ENCODE measurements at places on chromosomes 16 and 17. TPM values are rescaled to one million over a fixed set of nuclear protein-coding genes. Genes with fewer than 3 reads are reported as not detected.

DNA sequence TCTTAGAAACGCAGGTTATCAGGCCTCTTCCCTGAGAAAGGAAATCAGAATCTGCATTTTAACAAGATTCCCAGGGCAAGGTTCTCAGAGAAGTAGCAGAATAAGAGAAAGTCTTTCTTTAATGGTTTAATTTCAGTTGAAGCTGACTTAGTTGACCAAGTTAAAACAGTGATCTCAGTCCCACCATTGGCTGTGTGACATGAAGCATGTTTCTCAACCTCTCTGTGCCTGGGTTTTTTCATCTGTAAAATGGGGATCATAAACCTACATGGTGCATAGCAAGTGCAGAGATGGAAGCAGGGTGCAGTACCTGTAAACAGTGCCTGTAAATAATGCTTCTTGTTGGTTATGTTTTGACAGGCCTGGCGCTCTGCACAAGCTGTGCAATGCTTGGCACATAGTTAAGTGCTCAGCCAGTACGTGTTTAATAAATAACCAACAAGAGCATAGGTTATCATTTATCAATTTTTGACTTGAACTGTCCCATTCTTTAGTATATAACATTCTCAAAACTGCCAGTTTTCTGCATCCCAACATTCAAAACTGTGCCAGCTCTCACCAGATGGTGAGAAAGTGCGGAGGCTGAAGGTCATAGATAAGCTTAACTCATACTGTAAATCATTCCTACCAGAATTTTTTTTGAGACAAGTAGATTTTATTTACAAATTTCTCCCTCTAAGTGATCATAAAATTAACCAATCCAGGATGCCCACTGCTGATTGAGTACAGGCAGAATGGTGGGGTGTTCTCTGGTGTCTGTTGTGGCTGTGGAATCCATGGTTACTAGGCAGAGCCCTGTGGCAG lies 6.9 kb downstream of the C17orf67 start:
- DNase-seq = peak; percentile 40

GRCh38 chr17:58189436-58190146 lies 2.9 kb upstream of the EPX start:
- no peak for DNase-seq

- DNase-seq = no peak
These were observed 80.9 kb upstream of the CBX4 start for GRCh38 chr17:79919862-79920720.

DNA sequence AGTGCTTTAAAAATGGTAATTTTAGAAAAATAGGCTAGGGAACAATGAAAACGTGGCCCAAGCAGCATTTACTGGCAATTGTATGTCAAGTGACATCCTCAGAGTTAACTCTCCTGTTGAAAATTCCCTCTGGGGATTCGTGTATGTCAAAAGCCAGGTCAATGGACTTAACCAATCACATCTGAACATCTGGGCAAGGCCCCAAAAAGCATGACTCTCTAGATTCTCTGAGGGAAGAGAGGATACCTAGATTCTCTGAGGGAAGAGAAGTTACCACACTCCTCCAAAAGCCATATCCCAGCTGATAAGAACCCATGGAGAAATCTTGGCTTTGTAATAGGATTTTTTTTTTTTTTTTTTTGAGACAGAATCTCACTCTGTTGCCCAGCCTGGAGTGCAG lies 23.5 kb downstream of the NFE2L1 start:
- DNase-seq = no peak

DNA sequence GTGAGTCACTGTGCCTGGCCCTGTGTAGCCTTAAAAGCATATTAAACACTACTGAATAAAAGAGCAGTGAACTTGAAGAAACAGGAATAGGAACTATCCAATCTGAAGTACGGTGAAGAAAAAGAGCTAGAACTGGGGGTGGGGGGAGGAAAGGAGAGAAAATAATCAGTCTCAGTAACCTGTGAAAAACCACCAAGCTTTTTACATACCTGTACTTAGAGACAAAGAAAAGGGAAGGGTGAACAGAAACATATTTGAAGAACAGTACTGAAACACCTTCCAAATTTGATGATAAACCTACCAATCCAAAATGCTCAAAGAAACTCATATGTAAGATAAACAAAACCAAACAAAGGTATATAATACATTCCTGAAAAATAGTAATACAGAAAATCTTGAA lies 77.5 kb downstream of the USP32 start:
- DNase-seq = no peak

DNA sequence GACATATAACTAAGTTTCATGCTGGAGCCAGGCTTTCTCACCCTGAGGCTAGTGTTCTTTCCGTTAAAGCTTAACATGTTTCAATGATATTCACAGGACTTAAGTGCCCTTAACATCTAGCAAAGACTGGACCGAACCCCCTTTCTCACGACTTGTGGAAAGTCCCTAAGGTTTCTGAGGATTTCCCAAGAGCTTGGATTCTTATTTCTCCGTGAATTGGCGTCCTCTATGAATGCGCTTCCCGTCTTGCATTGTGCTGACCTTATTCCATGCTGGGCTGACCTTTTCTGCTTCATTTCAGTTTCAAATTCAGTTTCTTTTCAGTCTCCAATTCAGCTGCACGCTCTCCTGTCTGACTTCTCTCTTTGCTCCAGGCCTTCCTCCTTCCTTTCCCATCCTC lies 206.4 kb downstream of the HS3ST3A1 start:
- no peak for DNase-seq

DNA sequence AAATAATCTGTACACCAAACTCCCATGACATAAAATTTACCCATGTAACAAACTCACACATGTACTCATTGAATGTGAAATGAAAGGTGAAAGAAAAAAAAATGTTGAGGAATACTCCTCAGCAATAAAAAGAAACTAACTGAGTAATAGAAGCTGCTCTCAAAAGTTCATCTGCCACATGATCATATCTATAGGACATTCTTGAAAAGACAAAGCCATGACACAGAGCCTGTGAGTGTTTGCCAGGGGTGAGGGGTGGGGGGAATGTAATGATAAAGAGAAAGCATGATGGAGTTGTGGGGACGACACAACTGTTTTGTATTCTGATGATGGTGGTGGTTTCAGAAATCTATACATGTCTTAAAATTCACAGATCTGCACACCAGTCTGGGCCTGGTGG lies 52.2 kb upstream of the TMC5 start:
- no peak for DNase-seq

DNA sequence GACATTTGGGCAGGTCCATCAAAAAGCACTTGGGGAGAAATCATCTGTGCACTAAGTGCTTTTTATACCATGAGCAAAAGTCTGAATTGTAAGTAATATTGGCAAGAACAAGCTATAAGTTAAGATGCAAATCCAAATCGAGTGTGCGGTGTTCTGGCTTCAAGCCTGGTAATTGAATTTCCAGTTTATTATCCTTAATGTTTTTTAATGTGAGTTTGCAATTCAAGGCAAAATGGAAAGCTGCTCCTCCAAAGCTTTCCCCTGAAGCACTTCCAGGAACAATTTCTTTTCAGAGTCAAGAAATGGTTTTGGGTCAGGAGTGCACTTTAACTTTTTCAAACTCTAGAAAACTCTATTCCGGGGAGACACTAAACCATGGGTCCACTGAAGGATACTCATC lies 445.7 kb downstream of the TOX3 start:
- DNase-seq = no peak

DNA sequence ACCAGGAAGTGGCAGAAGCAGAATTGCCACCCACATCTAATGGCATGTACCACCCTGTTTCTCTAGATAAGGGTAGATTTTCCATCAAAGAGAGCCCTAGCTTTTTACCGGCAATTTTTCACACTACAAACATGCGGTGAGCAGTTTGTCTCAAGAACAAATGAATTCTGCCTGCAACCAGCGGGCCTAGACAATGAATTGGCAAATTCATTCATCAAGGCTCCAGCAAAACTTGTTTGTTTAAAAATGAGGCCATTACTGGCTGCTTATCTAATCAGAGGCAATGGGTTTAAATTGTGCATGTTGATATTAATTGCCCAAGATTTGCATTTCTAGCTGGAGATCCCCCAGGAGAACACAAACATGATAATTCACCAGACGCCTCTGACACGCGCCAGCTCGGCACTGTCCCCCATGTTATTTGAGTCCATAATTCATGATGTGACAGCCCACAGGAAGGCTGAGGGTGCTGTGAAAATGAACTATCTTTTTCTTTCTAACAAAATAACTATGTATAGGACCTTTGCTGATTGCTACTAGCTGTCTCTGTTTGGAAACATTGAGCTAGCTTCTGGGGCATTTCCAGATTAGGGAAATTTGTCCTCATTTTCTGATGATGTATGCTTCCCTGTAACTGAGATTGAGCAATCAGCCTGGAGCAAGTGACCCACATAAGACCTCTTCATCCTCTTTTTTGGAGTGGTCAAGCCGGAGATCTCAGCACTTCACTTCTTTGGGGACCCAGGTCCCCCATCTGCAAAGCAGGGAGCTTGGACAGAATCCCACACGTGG lies 80.8 kb downstream of the CNGB1 start:
- DNase-seq = no peak

DNA sequence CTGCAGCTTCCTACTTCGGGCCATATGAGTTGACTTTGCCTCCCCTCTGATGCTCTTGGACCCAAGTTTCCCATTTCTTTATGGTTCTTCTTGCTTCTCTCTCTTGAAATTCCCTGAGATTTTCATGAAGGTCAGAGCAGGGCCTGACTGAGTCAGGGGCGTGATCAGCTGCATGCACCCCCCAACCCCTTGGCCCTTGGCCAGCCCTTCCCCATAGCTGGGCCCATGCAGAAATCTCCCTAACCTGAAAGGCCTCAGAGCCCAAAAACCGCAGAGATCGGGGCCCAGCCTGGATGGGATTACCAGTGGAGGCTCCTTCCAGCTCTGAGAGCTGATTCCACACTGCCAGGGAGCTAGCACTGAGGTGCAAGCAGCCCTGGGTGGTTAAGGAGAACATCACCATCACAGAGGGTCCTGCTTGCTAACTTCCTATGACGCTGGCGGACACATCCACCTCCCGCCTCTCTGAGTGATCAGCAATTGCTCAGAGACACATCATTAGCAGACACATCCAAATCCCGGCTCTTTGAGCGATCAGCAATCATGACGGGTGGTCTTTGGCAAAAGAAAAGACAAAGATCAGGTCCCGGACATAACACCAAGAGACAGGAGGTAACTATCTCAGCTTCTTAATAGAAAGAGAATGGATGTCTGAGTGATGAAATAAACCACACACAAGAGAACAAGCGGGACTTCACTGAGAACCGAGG lies 161.5 kb downstream of the C16orf78 start:
- DNase-seq = no peak

DNA sequence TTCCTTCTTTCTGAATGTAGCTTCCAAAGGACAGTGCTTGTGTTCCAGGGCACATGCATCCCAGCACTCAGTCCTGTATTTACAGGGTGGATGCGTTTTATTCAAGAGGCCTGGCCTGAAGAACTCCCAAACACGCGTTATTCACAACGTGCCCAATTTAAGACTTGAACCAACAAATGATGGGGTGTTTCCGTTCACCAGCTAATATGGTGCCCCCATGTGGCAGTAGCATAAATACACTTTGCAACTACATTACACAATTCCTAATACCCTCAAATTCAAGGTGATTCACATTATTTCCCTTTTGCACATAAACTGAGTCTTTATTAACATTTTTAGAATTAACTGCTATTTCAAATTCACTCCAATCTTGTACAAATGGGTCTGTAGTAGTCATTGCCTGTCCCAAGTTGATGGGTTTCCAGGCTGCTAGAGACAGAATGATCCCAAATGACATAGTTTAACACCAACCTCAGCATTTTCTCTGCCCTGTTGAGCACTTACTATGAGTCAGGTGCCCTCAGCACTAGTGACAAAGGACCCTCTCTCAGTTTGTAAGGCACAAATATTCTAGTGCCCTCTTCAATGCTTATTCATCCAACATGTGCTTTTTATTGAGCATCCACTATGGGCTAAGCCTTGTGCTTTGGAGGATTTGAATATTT lies 26.9 kb downstream of the HSD17B2 start:
- peak; percentile 64 for DNase-seq

DNA sequence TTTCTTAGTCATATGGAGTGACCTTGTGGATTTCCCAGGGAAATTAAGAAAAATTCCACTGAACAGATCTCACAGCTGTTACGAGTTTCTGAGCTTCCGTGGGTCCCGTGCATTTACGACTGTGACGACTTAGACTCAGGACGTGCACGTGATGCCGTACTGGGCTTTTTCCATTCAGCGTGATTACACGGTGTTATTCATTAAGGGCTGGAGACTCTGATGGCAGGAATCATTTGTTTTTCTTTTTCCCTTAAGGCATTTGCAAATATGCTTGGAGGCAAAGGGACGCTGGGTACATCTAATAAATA lies 57.2 kb downstream of the TBC1D16 start:
- no peak for DNase-seq

- no peak for DNase-seq
These were observed 187.7 kb downstream of the CBLN1 start for GRCh38 chr16:49093939-49094338.

- no peak for DNase-seq
These were observed 4.4 kb downstream of the NSMCE1 start for GRCh38 chr16:27264151-27264550.

- DNase-seq = no peak
These were observed 7.3 kb upstream of the GAS7 start for GRCh38 chr17:10205549-10206185.

DNA sequence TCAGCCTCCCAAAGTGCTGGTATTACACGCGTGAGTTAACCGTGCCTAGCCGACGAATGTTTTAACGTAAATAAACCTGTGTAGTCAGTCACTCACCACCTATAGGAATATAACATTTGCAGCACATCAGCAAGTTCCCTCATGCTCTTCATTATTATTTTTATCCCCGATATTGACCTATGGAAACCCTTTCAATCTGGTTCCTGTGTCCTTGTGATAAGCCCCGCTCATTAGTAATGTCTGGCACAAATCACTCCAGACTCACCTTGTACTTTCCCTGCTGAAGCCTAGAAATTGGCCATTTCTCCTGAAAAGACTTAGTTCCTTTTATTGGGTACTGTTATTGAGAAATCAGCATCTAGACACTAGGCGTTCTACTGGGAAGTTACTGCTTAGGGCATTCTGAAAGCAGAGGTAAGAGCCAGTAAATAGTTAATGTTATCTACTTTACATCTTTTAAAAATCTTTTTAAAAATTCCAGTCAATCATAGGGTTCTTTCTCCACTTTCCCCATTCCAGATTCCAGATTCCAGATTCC lies 1.5 kb upstream of the PHKG2 start:
- DNase-seq = no peak

- no peak for DNase-seq
These were observed 11.8 kb downstream of the STARD3 start for GRCh38 chr17:39648616-39649366.

OGFOD1 gene
- total RNA-seq = 87.0 TPM

SEZ6L2 gene
- 0.26 TPM for total RNA-seq

SPNS2 gene
- 0.17 TPM for total RNA-seq

RNF157 gene
- 35.0 TPM for total RNA-seq

DRC3 gene
- not detected for total RNA-seq

MT1M gene
- not detected for total RNA-seq

PRR29 gene
- 0.47 TPM for total RNA-seq

FAHD1 gene
- total RNA-seq = 21.7 TPM

CCL3 gene
- 414 TPM for total RNA-seq

Measured in activated CD4-positive, alpha-beta T cell treated with anti-CD3 and anti-CD28 coated beads, Interleukin-2, amount 10 ng/mL, durations not matched to agents 24 days and 14 days (primary cell).